ENCODE measurements at places on chromosomes 6 and 20.

GRCh38 chr20:17617868-17618672 is 48.2 kb downstream of the DSTN start:
- DNase-seq = no peak

- no peak for DNase-seq
Measured at GRCh38 chr20:57095426-57095825, 171.0 kb downstream of the BMP7 start.

DNA sequence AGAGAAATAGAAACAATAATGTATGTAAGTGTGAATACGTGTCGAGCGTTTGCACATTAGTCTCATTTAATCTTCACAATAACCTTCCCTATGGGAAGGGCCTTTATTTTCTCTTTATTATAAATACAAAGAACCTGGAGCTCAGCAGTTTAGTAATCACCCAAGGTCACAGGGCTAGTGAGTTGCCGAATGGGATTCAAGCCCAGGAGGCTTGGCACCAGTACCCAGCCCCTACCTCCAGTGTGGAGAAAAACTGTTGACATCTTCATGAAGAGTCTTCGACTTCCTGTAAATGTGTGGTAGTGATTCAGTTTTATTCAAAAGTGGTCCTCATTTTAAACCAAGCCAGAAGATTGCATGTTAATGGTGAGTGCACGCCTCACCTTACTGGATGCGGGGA is 162.8 kb downstream of the SCML4 start:
- DNase-seq = no peak

- DNase-seq = no peak
Measured at GRCh38 chr6:113633638-113634037, 223.5 kb upstream of the MARCKS start.

DNA sequence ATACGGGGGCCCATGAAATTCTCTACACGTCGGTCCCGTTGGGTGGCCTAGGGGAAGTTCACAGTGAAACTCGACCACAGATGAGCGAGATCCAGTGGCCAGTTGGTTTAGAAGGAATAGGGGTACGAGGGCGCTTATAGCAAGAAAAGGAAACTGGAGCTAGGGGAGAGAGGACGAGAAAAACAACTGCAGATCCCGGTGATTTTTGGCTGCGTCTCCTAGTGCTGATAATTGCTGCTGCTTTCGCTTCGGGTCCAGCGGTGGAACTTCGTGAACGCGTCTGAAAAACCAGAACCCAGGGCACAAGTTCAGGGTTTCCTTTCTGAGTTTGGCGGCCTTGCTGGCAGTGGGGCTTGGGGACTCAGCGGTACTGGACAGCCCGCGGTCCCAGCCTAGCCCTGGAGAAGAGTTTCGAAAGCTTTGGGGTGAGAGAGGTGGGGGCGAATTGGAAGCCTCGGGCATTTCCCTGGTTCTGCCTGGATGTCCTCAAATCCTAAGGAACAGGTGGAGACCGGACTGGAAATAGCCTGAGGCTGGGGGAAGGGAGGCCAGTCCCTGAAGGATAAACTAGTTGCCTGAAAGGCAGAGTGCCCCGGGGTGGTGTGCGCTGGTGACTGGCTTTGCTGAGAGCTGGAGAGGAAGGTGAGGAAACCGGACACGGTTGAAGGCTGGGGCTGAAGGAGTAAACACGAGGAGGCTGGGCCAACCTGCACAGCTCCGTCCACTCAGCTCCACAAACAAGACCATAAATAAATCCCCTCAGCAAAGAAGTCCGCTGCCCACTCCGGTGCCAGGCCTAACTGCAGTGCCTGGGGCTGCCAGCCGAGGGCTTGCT is 793 bp downstream of the GMPR start:
- DNase-seq = peak; percentile 41

- no peak for DNase-seq
Measured at GRCh38 chr6:96065213-96065612, 49.4 kb downstream of the FUT9 start.

DNA sequence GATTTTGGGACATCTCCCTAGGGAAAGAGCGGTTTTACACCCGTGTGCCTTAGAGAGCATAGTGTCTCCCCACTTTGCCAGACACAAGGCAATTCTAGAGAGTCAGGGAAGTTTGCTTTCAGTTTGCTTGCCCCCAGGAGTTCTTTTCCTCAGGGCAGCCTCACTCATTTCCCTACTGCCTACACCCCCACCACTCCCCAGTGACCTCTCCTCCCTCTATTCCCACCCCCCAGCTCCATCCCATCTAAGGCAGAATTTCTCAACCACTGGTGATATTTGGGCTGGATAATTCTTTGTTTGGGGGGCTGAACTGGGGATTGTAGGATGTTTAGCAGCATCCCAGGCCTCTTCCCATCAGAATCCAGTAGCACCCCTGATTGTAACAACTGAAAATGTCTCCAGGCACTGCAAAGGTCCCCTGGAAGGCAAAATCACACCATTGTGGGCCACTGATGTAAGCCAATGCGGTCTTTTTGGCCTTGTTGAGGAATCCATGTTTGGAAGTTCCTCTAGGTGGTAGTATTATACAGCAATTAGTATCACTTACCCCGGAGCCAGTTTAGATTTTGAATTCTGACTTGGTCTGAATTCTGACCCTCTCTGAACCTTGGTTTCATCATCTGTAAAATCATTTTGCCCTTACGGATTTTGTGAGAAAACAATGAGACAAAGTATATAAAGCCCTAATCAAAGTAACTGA is 1.3 kb downstream of the EPPIN start:
- DNase-seq = peak; percentile 41

- no peak for DNase-seq
Measured at GRCh38 chr6:29259721-29260120, 41.8 kb upstream of the OR14J1 start.

DNA sequence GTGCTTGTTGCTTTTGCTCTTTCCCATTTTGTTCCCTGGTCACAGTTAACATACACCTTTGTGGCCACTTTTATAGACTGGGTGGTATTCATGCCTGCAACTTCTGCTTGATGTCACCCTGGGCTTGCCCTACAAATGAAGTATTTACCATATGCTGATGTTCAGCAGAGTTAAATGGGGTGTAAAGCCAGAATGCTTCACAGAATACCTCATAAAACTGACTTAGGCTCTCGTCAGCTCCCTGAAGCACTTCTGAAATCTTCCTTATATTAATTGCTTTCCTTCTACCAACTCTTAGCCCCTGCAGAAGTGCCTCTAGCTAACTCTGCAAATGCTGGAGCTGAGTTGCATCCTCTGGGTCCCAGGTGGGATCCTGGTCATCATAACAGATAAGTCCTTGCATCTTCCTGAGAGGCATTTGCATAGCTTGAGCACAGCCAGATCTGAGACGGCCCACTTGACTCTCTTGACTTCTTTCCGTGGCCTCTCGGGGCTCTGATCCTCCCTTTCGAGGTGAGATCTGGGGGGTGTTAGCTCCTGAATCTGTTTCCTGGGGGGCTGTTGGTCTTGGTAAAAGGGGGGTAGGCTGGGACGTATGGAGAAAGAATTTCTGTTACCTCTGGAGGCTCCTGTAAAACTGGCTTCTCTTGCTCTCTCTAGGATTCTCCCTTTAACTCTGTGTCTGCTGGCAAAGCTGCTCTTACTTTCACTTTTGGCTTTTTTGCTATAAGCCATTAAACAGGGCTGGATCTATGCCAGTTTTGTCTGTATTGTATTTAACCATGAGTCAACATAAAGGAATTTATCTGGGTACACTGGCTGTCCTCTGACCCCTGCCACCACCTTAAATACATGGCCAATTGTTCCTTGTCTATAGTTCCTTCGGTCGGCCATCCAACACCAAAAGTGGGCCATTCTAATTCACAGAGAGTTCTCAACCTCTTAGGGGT is 223.0 kb upstream of the SYNCRIP start:
- no peak for DNase-seq

DNA sequence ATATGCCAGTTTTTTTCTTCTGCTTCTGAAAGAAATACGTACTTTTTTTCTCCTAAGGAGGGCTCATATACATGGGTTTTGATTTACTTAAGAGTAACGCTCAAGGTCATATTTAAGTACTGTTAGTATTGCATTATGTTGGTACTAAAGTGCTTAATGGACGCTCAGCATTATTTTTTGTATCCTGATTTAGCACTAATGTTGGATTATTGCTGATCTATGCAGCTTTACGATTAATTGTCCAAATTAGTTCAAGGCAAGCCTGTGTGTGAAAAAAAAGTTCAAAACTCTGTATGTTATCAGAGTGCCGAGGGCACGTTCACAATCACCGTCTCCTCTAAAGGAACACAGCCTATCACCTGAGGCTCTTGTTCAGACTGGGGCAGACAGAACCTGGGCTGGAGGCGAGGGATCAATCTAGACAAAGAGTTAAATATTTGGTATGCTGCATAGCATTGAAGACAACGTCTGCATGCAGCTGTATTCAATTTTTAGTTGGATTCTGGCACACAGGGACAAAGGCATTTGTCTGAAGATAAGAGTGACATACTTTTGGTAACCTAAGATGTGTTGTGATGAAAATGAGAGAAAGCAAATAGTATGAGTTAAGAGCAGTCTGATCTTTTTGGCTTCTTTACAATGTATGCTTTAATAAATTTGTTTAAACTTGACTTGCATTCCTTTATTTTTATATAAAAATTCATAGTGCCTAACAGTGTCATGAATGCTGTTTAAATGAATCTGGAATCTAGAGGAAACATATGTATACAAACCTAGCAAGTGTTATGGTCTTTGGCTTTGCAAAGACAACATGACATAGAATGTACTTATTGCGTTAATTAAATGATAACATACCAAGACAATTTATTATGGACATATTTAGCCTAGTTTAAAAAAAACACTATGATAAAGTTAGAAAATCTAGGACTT is 341.2 kb downstream of the SAMD5 start:
- no peak for DNase-seq

DNA sequence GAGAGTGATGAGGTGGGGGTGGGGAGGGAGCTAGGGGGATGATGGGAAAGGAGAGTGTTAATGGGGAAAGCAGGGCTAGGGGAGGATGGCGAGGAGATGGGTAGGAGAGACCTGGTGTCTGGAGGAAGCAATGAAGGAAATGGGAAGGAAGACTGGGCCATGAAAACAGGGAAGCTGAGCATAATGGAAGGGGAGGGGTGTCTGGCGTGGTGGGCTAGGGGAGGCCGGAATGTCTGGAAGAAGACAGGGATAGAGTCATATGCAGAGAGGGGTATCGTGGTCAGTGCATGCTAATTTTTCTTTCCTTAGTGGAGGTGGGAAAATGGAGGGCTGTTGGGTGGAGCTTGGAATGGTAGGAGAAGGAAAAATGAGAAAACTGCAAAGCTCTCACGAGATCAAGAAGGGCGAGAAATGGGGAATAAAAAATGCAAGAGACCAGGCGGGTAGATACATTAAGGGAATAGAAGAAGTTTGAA is 423 bp downstream of the KLHDC3 start:
- no peak for DNase-seq

- DNase-seq = no peak
Measured at GRCh38 chr6:161169696-161170095, 104.2 kb downstream of the AGPAT4 start.

DNA sequence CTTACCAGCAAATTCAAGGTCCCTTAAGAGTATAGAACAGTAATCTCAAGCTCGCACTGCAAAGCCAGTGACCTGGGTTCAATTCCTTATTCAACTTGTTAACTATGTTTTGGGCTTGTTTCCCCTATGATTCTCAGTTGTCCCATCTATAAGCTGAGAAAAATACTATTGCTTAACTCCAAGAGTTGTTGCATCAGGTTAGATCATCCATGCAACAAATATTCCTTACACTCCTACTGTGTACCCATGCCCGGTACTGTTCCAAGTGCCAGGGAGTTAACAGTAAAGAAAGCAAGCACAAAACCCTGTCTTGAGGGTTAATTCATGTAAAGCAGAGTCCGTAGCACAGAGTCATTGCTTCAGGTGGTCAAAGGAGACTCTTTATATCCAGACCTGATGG is 247.3 kb downstream of the MAFB start:
- DNase-seq = no peak

DNA sequence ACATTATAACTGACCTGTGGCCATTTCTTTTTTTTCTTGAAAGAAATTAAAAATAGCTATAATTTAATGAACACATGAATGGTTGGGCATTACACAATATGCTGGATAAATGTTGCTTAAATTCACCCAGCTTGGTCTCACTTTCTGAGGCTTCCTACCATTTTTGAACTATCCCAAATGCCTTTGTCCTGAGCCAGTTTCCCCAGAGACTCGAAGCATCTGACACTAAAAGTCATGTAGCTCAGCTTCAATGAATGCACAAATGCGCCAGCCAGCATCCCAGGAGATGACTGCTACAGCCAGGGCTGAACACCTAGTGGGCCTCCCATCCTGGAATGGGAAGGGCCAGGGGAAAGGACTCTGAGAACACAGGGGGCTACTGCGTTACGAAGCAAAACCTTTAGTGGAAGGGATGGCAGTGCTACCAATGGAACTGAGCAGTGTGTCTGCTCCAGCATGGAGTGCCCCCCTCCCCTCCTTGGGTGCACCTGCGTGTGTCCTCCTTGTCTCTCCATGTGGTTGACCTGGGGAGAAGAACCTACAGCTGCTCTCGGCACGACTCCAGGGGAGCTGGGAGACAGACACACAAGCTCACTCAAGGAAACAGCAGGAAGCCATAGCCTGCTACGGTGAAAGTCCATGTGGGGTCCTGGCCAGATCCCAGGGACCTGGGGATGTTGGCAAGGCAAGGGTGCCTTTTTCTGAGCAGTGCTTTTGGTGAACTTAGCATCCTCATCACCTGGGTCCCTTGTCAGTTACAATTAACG is 60.9 kb downstream of the IRF4 start:
- DNase-seq = no peak

GRCh38 chr20:1637755-1638154 is 17.9 kb upstream of the SIRPB1 start:
- no peak for DNase-seq

DNA sequence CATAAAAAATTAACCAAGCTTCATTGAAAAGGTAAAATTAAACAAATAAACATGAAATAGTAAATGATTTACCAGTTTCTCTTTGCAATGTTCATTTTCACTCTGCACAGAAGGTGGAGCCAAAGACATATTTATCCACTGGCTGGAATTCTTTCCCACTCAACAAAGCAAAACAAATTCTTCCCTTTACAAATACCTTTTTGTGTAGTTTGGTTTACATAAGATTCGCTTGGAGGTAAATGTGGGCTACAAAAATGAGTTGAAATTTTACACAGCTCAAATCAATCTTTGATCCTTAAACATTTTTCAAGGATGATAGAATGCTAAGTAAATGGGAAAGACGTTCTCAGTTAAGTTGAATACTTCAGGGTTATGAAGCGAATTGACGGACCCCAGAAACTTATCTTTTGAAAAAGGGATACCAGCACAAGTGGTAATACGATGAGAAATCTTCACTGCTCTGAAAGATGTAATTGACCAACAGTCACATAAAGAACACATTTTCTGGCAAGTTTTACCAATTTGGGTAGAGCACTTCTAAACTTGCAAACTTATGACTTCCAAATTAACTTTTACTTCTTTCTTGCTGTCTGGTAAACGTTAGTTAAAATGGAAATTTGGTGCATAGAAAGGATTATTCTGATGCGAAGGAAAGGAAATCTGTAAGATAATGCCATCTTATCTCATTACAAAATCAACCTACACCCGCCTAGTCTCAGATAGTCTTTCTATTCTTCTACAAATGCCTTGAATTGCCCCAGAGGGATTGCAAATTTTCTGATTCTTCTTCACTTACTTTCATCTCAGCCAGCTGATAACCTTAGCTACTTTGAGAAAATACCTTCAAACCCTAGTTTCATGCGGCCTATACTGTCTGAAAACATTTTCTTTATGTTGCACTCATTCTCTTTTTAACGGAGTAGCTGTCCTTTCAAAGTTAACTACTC is 4.7 kb upstream of the GJA1 start:
- DNase-seq = no peak

- no peak for DNase-seq
Measured at GRCh38 chr6:119463081-119463626, 113.6 kb upstream of the MAN1A1 start.

- no peak for DNase-seq
Measured at GRCh38 chr6:125082908-125083683, 70.5 kb upstream of the TPD52L1 start.

- DNase-seq = no peak
Measured at GRCh38 chr6:125693480-125693879, 56.0 kb upstream of the HEY2 start.

Measured in iPS DF 6.9 (cell line).